ENCODE measurements at places on chromosomes 5 and 9. TPM values are rescaled to one million over a fixed set of nuclear protein-coding genes. Genes with fewer than 3 reads are reported as not detected.
A peak's percentile ranks its signal among the peaks of the same experiment; 100 is the strongest.

- DNase-seq, result no peak
Measured at GRCh38 chr9:15782106-15782505, 229.3 kb downstream of the CCDC171 start.

GRCh38 chr5:132497488-132497997, 7.0 kb upstream of the IRF1 start:
- peak; percentile 66 for DNase-seq

GRCh38 chr5:149046196-149046829, 16.5 kb downstream of the SH3TC2 start:
- no peak for DNase-seq

GRCh38 chr9:89945133-89945532, 340.3 kb downstream of the GADD45G start:
- no peak for DNase-seq

GRCh38 chr5:12652201-12652600, 748.0 kb upstream of the CTNND2 start:
- peak; percentile 48 for DNase-seq

DNA sequence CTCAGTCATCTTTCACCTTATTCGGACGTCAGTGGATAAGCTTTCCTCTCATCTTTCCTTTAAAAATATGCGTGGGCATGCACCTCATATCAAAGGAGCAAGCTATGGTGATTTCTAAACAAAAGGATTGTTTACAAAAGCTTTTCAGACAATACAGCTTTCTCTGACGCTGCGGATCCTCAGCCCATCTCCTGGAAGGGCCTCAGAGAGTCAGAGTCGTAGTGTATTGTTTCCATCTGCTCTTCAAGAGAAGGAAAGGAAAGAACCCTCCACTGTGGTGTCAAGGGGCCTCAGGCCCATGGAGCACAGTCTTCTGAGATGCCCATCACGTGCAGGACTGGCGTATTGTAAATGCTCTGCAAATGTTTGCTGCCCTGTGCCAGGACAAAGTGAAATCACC, 163.4 kb upstream of the MAP1B start:
- DNase-seq, result no peak

DNA sequence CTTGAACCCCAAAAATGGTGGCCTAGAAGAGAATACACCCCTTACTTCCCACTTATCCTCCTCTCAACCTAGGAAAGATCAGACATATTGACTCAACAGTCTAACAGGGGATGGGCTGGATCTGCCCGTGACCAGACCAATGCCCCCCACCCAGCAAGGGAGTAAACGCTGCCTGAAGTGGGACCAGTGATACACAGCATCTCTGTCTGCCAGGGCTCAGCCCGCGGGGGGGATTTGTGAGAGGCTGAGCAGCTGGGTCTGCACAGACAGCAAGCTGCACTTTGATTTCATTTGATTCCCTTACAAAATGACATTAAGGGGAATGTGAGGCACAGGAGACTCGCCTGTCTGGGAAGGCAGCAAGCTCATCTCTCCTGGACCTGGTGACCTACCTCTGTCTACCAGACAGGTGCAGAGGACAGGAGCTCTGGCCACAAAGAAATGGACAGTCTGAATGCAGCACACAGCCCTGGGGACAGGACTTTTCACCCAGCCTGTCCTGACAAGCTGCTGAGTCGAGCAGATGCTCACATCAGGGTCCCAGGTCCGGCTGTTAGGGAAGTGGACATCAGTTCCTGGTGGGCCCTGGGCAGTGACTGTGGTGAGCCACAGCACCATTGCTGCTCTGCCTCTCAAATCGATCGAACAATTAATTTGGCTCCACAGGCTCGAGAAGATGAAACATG, 79.9 kb downstream of the RGS3 start:
- DNase-seq, result no peak

DNA sequence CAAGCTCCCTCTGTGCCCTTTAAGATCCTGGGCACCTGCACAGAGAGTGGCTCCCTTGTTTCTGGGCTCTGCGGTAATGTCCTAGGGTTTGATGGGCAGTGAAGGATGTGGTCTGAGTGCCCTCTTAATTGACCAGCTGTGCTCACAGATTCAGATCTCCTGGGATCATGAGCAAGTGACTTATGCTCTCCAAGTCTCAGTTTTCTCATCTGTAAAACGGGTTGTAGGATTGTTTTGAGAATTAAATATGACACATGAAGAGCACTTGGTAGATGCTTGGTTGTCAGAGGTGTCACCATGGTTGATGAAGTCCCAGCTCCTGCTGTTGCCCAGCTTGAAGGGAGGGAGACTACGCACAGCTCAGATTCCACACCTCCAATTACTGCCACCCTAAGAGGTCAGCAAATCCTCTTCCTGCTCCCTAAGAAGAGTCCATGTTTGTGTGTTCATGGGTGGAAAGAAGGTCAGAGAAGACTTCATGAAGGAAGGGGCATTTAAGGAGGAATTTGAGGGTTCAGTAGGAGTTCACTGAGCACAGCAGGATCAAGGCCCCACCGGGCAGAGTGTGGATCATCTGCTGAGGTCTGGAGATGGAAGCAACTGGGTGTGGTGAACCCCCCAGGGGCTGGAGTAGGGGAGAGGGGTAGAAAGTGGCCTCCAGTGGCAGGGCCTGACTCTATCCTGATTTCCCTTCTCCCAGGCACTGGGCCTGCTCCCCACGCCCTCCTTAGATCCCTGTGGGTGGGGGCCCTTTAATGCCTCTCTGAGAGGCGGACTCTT, 1.4 kb upstream of the PSD2 start:
- no peak for DNase-seq

- DNase-seq, result peak; percentile 78
Measured at GRCh38 chr5:98769210-98769958, 4.1 kb upstream of the RGMB start.

CDX1 gene
- polyA plus RNA-seq, result 0.63 TPM

GRXCR2 gene
- not detected for polyA plus RNA-seq

NLN gene
- 18.0 TPM for polyA plus RNA-seq

All from muscle of back (tissue), 13 donors.